ENCODE measurements at places on chromosomes 13 and 19.

- DNase-seq = no peak
Measured at GRCh38 chr19:19160461-19161035, 9.5 kb downstream of the MEF2B start.

- DNase-seq = no peak
Measured at GRCh38 chr19:45293682-45294081, 29.0 kb downstream of the CKM start.

GRCh38 chr19:14418856-14419105 lies 360 bp downstream of the DDX39A start:
- DNase-seq = no peak

DNA sequence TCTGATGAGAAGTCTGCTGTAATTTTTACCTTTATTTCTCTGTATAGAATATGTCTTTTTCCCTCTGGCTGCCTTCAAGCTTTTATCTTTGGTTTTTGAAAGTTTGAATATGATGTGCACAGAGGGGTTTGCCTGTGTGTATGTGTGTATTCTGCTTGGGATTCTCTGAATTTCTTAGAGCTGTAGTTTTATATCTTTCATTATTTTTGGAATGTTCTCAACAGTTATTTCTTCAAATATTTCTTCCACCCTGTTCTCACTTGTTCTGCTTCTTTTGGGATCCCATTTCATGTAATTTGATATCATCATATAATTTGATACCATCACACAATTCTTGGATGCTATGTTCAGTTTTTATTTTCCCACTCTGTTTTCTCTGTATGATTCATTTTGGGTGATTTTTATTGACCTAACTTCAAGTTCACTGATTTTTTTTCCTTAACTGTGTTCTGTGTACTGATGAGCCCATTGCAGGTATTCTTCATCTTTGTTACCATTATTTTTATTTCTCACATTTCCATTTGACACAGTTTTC lies 7.5 kb downstream of the COG3 start:
- DNase-seq = no peak

GRCh38 chr13:27792393-27793218 lies at the start of gene GSX1:
GSX1 (plus strand) TSS chr13:27792483; CDS start chr13:27792691, 208 bp downstream.
- DNase-seq = no peak

DNA sequence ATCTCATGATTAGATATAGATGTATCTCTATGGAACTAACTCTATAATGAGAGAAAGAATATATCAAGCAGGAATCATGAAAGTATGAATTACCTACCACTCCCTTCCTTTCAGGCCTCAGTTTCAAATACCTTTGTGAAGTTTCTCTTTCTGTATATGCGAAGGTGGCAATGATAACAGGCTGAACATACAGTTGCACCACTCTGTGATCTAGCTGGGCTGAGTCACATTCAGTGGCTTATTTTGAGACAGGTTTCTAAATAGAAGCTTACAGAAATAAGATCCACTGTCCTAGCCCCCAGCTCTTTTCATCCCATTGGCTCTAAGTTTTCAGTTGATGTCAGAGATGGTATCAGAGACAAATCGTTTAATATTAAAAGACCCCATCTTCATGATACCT lies 662.0 kb downstream of the SLITRK1 start:
- no peak for DNase-seq

DNA sequence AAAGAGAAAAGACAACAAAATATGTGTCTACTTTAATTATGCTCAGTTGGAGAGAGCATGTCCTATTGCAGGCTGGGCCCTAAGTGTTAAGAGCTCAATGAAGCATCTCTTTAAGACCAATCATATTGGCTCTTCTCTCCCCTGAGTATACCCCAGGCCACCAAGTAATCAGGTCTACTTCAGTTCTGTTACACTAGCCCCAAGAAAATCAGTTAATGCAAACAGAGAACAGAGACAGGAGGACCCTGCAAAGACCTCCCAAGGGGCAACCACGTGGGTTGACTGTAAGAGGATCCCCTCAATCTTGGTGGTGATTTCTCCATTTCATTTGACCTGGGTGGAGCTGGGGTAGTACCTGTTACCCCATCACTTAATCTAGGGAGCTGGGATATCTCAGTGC lies 451.0 kb upstream of the ZNF507 start:
- no peak for DNase-seq

Measured in hematopoietic multipotent progenitor cell treated with erythropoietin and hydrocortisone succinate and interleukin-3 and kit ligand, for 17 days (in vitro differentiated cells).